Mesendoderm (in vitro differentiated cells): ENCODE measurements at places on chromosomes 12 and 14.

GRCh38 chr12:95653771-95654546, 102.7 kb upstream of the USP44 start:
- no peaks in the 10 kb centered on the region for H3K4me1 ChIP-seq
- H3K4me3 ChIP-seq, result no peak overlapping the region
- DNase-seq, result no peak
- no peaks in the 10 kb centered on the region for H3K27me3 ChIP-seq

DNA sequence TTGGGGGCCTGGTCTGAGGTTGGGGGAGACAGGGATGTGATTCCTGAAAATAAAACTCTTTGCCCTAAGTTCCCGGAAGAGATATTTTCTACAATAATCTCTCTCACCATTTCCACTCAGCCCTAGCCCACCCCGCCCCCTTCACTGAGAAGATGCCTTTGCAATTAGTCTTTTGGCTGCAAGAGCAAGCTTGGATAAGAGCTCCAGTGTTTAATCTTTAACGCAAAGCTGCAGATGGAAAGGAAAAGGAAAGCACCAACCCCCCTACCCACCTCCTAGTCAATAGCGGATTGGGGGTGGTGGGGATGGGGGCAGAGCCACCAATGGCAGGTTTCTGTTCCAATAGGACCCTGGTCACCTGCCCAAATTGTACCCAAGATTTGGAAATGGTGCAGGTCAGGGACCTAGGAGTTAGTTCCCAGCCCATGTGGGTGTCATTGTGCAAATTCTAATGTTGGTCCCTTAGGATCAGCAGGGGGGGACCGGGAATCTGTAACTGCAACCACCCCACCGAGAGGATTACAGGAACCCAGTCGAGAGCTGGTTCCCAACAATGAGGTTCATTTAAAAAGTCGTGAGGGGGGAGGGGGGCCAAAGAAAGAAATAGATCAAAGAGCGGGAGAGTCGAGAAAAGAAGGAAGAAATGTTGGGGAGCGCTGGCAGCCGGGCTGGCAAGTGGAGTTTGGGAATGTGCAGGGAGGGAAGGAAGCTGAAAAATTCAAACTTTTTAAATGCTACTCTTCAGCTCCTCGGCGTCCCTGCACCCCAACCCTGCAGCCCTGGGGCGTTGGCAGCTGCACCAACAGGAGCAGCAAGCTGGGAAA, 1.6 kb downstream of the ZFP36L1 start:
- H3K4me1 ChIP-seq, result peaks cover 2% of the 10 kb centered on the region
- H3K36me3 ChIP-seq, result peaks cover 2% of the 10 kb centered on the region
- no peaks in the 10 kb centered on the region for H3K27me3 ChIP-seq
- peak; percentile 55 for DNase-seq
- peak overlapping the region; percentile 94 for H3K4me3 ChIP-seq

DNA sequence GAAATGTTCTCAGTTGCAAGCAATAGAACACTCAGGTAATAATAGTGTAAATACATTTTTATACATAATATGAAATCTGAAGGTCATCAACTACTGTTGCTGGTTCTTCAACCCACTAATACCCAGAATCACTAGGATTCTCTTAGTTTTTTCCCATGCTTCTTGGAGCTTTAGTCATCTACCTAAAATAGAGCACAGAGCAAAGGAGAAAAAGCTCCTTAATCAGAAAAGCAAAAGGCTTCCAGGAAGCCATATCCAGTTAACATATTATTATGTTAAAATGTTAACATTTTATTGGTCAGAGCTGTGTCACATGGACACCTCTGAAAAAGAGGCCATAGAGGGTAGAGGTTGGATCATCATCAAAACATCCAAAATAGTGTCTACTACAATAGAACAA, 57.0 kb downstream of the CCER1 start:
- DNase-seq, result no peak
- H3K27me3 ChIP-seq, result no peaks in the 10 kb centered on the region
- no peak overlapping the region for H3K27ac ChIP-seq
- H3K4me3 ChIP-seq, result no peak overlapping the region
- H3K4me1 ChIP-seq, result no peaks in the 10 kb centered on the region

- H3K27ac ChIP-seq, result no peak overlapping the region
- H3K4me3 ChIP-seq, result no peak overlapping the region
- H3K27me3 ChIP-seq, result no peaks in the 10 kb centered on the region
- no peaks in the 10 kb centered on the region for H3K4me1 ChIP-seq
Measured at GRCh38 chr14:59276235-59276634, 87.8 kb downstream of the DAAM1 start.

- H3K27me3 ChIP-seq, result no peaks in the 10 kb centered on the region
- no peak overlapping the region for H3K27ac ChIP-seq
- no peak overlapping the region for H3K4me3 ChIP-seq
- no peak for DNase-seq
Measured at GRCh38 chr12:69474456-69474855, 4.3 kb downstream of the FRS2 start.

- no peak overlapping the region for H3K4me3 ChIP-seq
- H3K27ac ChIP-seq, result no peak overlapping the region
- no peaks in the 10 kb centered on the region for H3K36me3 ChIP-seq
- DNase-seq, result no peak
Measured at GRCh38 chr14:84074626-84075025, 1455.3 kb upstream of the FLRT2 start.

- DNase-seq, result no peak
- H3K27ac ChIP-seq, result no peak overlapping the region
- no peaks in the 10 kb centered on the region for H3K27me3 ChIP-seq
- H3K4me3 ChIP-seq, result no peak overlapping the region
Measured at GRCh38 chr14:102579696-102580549, 12.5 kb upstream of the RCOR1 start.

DNA sequence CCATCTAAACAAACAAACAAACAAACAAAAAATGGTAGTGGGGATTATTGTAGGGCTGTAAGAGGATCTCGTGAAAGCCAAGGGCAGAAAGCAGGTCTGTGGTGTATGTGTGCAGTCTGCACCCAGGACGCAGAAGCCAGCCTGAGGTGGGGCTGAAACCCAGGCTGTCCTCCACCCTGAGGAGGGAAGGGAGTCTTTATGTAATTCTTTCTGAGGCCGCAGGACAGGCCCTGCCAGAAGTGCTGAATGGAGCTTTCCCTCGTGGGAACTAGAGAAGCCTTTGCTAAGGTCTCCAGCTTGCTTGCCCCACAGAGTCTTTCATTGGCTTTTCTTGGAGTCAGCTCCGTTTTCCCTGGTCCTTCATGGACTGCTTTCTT, 27.7 kb downstream of the SLC17A8 start:
- H3K27ac ChIP-seq, result no peak overlapping the region
- DNase-seq, result no peak
- no peaks in the 10 kb centered on the region for H3K27me3 ChIP-seq
- no peak overlapping the region for H3K4me3 ChIP-seq
- no peaks in the 10 kb centered on the region for H3K4me1 ChIP-seq
- no peaks in the 10 kb centered on the region for H3K36me3 ChIP-seq

DNA sequence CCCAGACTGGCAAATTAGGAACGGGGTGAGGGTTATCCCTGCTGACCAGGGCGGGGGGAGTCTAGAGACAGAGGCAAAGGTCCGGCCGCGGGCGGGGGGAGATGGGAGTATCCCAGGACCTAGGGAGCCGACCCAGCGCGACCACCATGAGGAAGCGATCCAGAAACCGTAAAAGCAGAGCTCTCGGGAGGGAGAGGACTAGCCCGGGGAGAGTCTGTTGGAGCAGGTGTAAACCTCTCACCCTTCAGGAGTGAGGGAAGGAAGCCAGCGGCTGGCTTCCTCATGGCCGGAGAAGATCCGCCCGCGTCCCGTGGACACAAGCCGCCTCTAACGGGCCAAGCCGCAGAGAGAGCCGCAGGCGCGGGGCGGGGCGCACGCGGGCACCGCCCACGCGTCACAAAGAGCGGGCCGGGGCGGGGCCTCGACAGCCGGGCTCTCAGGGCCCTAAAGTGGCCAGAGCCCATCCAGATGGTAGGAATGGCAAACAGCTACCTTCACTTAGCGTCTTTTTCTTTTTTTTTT, at the start of gene ACRBP:
Gene ACRBP, minus strand, starts transcription at position 350 of the 522 bp plus-strand sequence. Its CDS starts 66 bp downstream, at position 284.
- H3K27ac ChIP-seq, result no peak within 1 kb of the TSS
- H3K36me3 ChIP-seq, result peaks cover 4% of the 10 kb centered on the region
- H3K4me1 ChIP-seq, result no peaks in the 10 kb centered on the region
- peak within 1 kb of the TSS; percentile 54 for H3K4me3 ChIP-seq
- DNase-seq, result peak; percentile 64

DNA sequence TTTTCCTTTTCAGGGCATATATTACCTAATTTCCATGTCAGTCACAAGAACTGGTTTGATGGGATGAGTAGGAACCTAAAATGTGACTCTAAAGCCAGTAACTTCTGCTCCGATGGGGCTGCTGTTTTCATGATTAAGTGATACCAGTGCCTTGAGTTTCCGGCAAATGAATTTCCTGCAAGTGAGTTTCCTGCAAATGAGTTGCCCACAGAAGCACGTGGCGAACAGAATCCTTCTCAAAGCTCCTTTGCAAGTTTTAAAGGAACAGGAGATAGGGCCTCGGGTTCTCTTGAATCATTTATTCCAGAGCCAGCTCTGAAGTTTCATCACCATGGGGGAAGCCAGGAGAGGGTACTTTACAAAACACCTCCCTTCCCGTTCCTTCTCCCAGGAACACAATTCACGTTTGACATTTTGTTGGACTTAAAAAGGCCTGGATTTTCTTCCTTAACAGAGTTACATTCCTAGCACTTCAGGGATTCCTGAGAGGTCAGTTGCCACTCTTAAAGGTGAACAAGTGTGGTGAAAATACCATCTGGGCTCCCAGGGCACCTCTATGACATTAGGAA, 2.2 kb upstream of the PPTC7 start:
- no peak overlapping the region for H3K27ac ChIP-seq
- no peak overlapping the region for H3K4me3 ChIP-seq
- H3K36me3 ChIP-seq, result no peaks in the 10 kb centered on the region
- DNase-seq, result peak; percentile 26

DNA sequence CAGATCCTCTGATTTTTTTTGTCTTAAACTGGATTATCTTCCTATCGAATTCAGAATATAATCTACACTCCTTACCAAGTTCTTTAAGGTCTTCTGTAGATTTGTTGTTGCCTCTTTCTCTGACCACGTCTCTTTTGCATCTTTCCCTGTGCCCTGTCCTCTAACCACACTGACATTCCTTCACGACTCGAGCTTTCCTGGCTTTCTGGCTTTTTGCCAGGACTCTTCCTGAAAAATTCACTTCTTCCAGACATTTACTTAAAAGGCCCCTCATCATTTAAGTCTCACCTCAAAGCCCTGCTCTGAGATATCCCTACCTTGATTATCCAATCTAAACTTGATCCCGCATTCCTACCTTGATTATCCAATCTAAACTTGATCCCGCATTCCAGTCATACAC, 422.3 kb upstream of the DCN start:
- H3K27me3 ChIP-seq, result no peaks in the 10 kb centered on the region
- no peak overlapping the region for H3K27ac ChIP-seq
- no peaks in the 10 kb centered on the region for H3K4me1 ChIP-seq
- no peak overlapping the region for H3K4me3 ChIP-seq

DNA sequence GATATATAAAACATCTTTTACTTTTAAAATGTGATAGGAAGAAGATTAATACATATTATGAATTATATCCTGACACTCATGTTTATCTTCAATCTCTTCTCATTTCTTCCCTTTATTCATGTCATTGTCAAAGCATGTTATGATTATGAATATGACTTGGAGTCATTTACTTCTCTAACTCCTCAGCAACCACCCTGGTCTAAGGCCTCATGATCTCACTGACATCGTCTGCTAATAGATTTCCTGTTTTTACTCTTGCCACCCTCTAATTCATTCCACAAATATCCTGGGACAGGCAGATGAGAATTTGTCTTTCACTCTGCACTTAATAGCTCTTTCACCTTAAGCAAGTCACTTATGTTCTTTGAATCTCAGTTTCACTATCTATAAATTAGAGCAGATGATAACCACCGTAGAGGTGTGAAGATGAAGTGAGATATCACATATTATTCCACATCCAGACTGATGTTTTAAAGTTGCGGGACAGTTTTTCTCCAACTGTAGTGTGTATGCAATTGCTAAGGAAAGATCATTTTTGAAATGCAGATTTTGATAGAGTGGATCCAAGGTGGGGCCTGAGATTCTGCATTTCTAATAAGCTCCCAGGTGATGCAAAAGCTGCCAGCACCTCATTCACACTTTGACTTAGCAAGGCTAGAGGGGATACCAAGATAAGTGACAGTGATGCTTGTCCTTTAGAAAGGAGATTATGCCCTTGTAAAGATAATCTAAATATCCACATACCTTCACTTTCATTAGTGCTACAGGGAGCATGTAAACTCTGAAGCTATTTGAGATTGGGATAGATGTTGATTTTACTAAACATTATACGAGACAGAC, 3.3 kb upstream of the IAPP start:
- no peaks in the 10 kb centered on the region for H3K36me3 ChIP-seq
- no peaks in the 10 kb centered on the region for H3K27me3 ChIP-seq
- DNase-seq, result peak; percentile 87

DNA sequence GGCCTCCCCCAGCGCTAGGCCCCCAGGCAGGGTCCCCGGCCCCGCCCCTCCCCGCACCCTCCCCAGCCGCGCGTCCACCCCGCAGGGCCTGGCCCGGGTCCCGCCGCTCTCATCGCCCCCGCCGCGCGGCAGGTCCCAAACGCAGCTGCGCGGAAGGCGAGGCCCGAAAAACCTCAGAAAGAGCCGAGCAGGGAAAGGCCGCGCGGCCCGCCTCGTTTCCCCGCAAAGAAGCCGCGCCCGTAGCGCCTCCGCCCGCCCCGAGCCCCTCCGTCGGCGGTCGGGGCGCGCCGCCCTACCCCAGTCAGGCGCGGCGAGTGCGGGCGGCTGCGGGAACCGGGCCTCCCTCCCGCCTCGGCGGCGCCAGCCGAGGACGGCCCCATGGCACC, 324 bp downstream of the POLE start:
- DNase-seq, result peak; percentile 32
- H3K4me1 ChIP-seq, result peaks cover 2% of the 10 kb centered on the region
- H3K36me3 ChIP-seq, result no peaks in the 10 kb centered on the region
- H3K27ac ChIP-seq, result peak overlapping the region; percentile 93
- H3K27me3 ChIP-seq, result no peaks in the 10 kb centered on the region
- peak overlapping the region; percentile 60 for H3K4me3 ChIP-seq

GRCh38 chr14:102501751-102502315, 7.7 kb downstream of the ANKRD9 start:
- H3K4me1 ChIP-seq, result no peaks in the 10 kb centered on the region
- H3K36me3 ChIP-seq, result no peaks in the 10 kb centered on the region
- H3K27ac ChIP-seq, result no peak overlapping the region
- H3K27me3 ChIP-seq, result no peaks in the 10 kb centered on the region
- no peak overlapping the region for H3K4me3 ChIP-seq
- DNase-seq, result no peak

DNA sequence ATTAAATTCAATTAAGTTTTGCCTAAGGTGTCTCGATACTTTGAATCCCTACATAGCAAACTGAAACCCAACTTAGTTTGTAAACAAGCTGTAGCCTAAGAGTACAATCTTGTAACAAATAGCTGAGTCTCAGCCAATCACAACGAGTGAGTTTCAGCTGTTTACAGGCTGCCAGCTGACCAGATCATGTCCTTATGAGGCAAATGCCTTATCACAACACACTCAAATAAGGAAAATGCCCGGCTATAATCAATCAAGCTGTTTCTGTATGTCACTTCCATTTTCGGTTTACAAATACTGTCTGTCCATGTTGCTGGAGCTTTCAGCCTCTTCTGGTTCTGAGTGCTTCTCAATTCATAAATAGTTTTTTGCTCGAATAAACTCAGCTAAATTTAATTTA, 943.8 kb downstream of the SLC16A7 start:
- no peaks in the 10 kb centered on the region for H3K27me3 ChIP-seq
- H3K4me3 ChIP-seq, result no peak overlapping the region
- H3K27ac ChIP-seq, result no peak overlapping the region
- H3K4me1 ChIP-seq, result no peaks in the 10 kb centered on the region
- no peaks in the 10 kb centered on the region for H3K36me3 ChIP-seq
